GM23338 (cell line): ENCODE measurements at places on chromosomes 5 and 9.

GRCh38 chr5:66987126-66987525 is 209.5 kb downstream of the CD180 start:
- H3K27me3 ChIP-seq, result no peaks in the 10 kb centered on the region
- H3K36me3 ChIP-seq, result no peaks in the 10 kb centered on the region
- H3K4me1 ChIP-seq, result peaks cover 10% of the 10 kb centered on the region; the same call in 1 of the 2 replicates
- H3K4me3 ChIP-seq, result no peak overlapping the region
- H3K27ac ChIP-seq, result no peak overlapping the region

DNA sequence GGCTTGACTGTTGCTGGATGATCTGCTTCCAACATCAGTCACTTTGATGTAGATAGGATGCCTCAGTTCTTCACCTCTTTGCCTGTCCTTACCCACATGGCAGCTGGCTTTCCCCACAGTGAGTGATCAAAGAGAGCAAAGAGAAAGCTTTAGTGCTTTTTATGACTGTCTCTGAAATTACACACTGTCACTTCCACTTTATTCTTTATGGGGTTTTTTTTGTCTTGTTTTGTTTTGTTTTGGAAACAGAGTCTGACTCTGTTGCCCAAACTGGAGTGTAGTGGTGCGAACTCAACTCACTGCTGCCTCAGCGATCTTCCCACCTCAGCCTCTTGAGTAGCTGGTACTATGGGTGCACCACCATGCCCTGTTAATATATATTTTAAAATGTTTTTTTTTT is 32.4 kb upstream of the C5orf24 start:
- H3K4me3 ChIP-seq, result no peak overlapping the region
- H3K36me3 ChIP-seq, result peaks cover 53% of the 10 kb centered on the region
- no peak for DNase-seq
- H3K4me1 ChIP-seq, result no peaks in the 10 kb centered on the region
- no peaks in the 10 kb centered on the region for H3K27me3 ChIP-seq
- no peak overlapping the region for H3K27ac ChIP-seq

GRCh38 chr5:62197697-62198096 is 108.3 kb upstream of the KIF2A start:
- H3K36me3 ChIP-seq, result peaks cover under 1% of the 10 kb centered on the region; the same call in 1 of the 2 replicates
- H3K27me3 ChIP-seq, result no peaks in the 10 kb centered on the region
- no peak for DNase-seq
- no peak overlapping the region for H3K27ac ChIP-seq
- no peak overlapping the region for H3K4me3 ChIP-seq

DNA sequence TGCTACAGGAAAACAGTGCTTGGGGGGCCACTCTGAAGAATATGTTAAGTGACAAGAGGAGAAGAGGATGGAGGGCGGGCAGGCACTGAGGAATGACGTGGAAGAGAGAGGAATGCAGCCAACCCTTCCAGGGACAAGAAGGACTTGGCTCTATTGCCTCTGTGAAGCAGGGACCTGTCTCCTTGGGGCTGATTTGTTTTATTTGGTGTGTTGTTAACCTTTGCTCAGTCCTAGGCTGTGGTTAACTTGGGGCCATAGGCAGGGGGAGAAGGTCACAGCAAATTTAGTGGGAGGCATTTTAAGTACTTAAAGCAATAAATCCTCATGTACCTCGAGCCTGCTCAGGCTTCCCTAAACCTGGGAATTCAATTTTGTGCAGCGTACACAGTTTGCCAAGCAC is 39.9 kb downstream of the KIF4B start:
- H3K4me3 ChIP-seq, result no peak overlapping the region
- H3K27ac ChIP-seq, result no peak overlapping the region
- no peaks in the 10 kb centered on the region for H3K27me3 ChIP-seq
- peak; percentile 55 for DNase-seq

GRCh38 chr5:52190737-52191136 is 597.0 kb upstream of the ITGA1 start:
- no peak overlapping the region for H3K4me3 ChIP-seq
- DNase-seq, result no peak
- no peak overlapping the region for H3K27ac ChIP-seq
- H3K27me3 ChIP-seq, result no peaks in the 10 kb centered on the region
- H3K4me1 ChIP-seq, result no peaks in the 10 kb centered on the region
- no peaks in the 10 kb centered on the region for H3K36me3 ChIP-seq

GRCh38 chr9:134600371-134600770 is 41.2 kb upstream of the COL5A1 start:
- H3K36me3 ChIP-seq, result no peaks in the 10 kb centered on the region
- no peak overlapping the region for H3K27ac ChIP-seq
- H3K4me1 ChIP-seq, result no peaks in the 10 kb centered on the region
- H3K27me3 ChIP-seq, result no peaks in the 10 kb centered on the region
- DNase-seq, result no peak

- no peak overlapping the region for H3K4me3 ChIP-seq
- peak; percentile 71 for DNase-seq
- no peaks in the 10 kb centered on the region for H3K36me3 ChIP-seq
- H3K4me1 ChIP-seq, result peaks cover 38% of the 10 kb centered on the region
These were observed 179.9 kb upstream of the SEMA6A start for GRCh38 chr5:116754556-116754955.

DNA sequence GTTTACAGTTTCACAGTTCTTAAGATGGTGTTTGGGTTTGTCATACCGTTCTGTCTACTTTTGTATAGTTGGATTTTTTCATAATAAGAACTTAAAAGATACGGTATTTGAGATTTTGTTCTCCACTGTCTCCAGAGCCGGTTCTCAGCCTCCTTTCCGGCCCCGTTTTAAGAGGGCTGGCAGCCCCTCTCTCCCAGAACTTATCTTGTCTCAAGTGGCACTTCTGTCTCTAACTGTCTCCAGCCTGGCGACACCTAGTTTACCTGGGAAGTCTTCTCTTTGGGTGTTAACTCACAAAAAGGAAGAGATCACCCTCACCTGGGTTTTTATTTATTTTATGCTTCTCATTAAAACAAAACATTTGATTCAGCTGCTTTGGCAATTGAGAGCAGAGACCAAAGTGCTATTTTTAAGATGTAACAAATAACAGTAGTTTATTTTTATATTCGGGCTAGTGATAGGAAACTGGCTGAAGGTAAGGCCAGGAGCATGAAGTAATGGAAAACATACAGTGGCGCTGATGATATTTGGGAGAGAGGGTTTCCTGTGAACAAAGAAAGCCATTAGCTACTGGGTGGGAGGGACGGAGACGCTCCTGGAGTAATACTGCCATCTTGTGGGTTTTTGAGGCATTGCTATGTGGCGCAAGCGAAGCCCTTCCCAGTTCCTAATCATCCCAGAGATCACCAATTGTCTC is 48.3 kb downstream of the ACER2 start:
- H3K4me3 ChIP-seq, result no peak overlapping the region
- H3K27me3 ChIP-seq, result no peaks in the 10 kb centered on the region
- no peaks in the 10 kb centered on the region; the same call in 1 of the 2 replicates for H3K36me3 ChIP-seq
- DNase-seq, result peak; percentile 89
- H3K27ac ChIP-seq, result no peak overlapping the region; the same call in 1 of the 2 replicates

DNA sequence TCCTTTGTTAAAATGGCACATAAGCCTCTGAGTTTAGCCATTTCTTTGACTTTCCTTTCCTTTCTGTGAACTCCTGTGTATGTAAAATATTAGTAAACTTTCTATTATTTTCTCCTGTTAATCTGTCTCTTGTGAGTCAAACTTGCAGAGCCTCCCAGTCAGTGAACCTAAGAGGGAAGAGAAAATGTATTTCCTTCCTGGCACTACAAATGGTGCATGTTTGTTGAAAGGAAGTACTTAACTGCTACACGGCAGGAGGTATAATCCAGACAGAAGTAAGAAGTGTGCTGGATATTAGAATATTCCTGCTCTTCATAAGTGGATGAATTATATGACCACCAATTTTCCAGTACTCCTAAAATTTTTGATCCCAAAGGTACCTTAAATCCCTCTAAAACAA is 23.0 kb downstream of the CTSL start:
- no peak for DNase-seq
- no peaks in the 10 kb centered on the region for H3K4me1 ChIP-seq
- H3K27me3 ChIP-seq, result no peaks in the 10 kb centered on the region
- H3K4me3 ChIP-seq, result no peak overlapping the region
- no peak overlapping the region for H3K27ac ChIP-seq

- peak; percentile 54 for DNase-seq
- peak overlapping the region; percentile 65; the same call in 1 of the 2 replicates for H3K27ac ChIP-seq
- no peaks in the 10 kb centered on the region for H3K27me3 ChIP-seq
- H3K4me3 ChIP-seq, result no peak overlapping the region
- no peaks in the 10 kb centered on the region for H3K36me3 ChIP-seq
These were observed 110.3 kb upstream of the NFIB start for GRCh38 chr9:14424289-14424688.

GRCh38 chr5:134236318-134236717 is 10.4 kb upstream of the PPP2CA start:
- peaks cover 9% of the 10 kb centered on the region; the same call in 1 of the 2 replicates for H3K4me1 ChIP-seq
- H3K27ac ChIP-seq, result no peak overlapping the region
- no peaks in the 10 kb centered on the region for H3K27me3 ChIP-seq
- H3K4me3 ChIP-seq, result no peak overlapping the region
- DNase-seq, result no peak

- no peak overlapping the region for H3K4me3 ChIP-seq
- H3K27ac ChIP-seq, result no peak overlapping the region
- DNase-seq, result no peak
These were observed 171.9 kb downstream of the ENTREP1 start for GRCh38 chr9:69496846-69497450.

GRCh38 chr5:157476702-157477408 is 16.8 kb downstream of the NIPAL4 start:
- H3K36me3 ChIP-seq, result no peaks in the 10 kb centered on the region
- H3K4me3 ChIP-seq, result no peak overlapping the region
- H3K4me1 ChIP-seq, result peaks cover 9% of the 10 kb centered on the region
- no peaks in the 10 kb centered on the region for H3K27me3 ChIP-seq

GRCh38 chr5:95701074-95701473 is 18.3 kb upstream of the SPATA9 start:
- H3K4me3 ChIP-seq, result no peak overlapping the region
- H3K27ac ChIP-seq, result no peak overlapping the region
- no peaks in the 10 kb centered on the region for H3K36me3 ChIP-seq
- H3K4me1 ChIP-seq, result no peaks in the 10 kb centered on the region

DNA sequence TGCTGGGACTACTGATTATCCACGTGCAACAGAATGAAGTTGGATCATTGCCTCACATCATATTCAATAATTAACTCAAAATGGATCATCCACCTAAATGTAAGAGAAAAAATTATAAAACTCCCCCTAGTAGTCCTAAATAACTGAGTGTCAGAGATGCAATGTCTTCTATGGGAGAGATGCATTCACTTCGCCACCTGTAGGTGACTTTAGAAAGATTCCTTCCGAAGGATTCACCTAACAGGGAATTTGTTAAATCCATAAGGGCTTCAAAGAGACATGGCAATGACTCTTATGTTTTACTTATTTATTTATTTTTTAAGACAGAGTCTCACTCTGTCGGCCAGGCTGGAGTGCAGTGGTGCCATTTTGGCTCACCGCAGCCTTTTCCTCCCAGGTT is 526.0 kb downstream of the MTRR start:
- H3K36me3 ChIP-seq, result no peaks in the 10 kb centered on the region
- H3K4me3 ChIP-seq, result no peak overlapping the region
- no peak overlapping the region for H3K27ac ChIP-seq
- DNase-seq, result peak; percentile 67
- no peaks in the 10 kb centered on the region for H3K4me1 ChIP-seq

GRCh38 chr9:121279776-121280388 is 11.9 kb downstream of the GSN start:
- H3K27me3 ChIP-seq, result peaks cover 61% of the 10 kb centered on the region

- H3K4me3 ChIP-seq, result no peak overlapping the region
- H3K27ac ChIP-seq, result no peak overlapping the region
- DNase-seq, result no peak
- H3K27me3 ChIP-seq, result no peaks in the 10 kb centered on the region
- H3K36me3 ChIP-seq, result no peaks in the 10 kb centered on the region
These were observed 84.5 kb downstream of the TMEM167A start for GRCh38 chr5:82992646-82993045.

- H3K36me3 ChIP-seq, result no peaks in the 10 kb centered on the region
- H3K4me1 ChIP-seq, result no peaks in the 10 kb centered on the region
- no peak overlapping the region for H3K27ac ChIP-seq
- no peak overlapping the region for H3K4me3 ChIP-seq
These were observed 141.5 kb downstream of the ADAMTS19 start for GRCh38 chr5:129601576-129601975.

DNA sequence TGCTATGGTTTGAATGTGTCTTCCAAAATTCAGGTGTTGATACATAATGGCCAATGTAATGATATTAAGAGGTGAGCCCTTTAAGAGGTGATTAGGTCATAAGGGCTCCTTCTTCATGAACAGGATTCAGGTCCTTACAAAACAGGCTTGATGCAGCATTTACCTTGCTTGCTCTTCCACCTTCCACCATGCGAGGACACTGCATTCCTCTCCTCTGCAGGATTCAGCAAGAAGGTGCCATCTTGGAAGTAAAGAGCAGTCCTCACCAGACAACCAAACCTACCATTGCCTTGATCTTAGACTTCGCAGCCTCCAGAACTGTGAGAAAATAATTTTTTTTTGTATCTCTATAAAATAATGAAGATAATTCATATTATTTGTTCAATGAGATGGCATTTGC is 314.0 kb upstream of the SMARCA2 start:
- no peaks in the 10 kb centered on the region for H3K27me3 ChIP-seq
- DNase-seq, result peak; percentile 30
- no peak overlapping the region for H3K27ac ChIP-seq
- no peaks in the 10 kb centered on the region for H3K4me1 ChIP-seq

DNA sequence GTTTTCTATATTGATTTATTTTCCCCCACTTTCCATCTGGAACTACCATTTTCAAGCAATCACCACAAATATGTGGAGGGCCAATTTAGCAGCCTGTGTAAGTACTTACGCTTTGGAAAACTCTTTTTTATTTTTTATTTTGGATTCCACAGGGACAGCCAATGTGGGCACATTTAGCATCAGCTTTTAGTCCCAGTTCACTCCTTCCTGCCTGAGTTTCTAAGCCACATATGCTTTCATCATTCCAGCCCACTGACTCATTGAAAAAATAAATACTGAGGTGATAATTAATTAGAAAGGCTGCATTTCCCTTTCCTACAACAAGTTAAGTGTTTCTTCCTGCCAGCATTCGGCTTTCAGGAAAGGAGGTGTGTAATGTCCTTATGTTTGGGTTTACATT is 76.8 kb downstream of the TMEM167A start:
- H3K4me1 ChIP-seq, result peaks cover 40% of the 10 kb centered on the region
- H3K27me3 ChIP-seq, result no peaks in the 10 kb centered on the region
- no peak overlapping the region for H3K27ac ChIP-seq
- H3K4me3 ChIP-seq, result no peak overlapping the region

GRCh38 chr5:3356016-3356415 is 239.6 kb upstream of the IRX1 start:
- H3K4me1 ChIP-seq, result no peaks in the 10 kb centered on the region
- no peaks in the 10 kb centered on the region for H3K36me3 ChIP-seq
- H3K27ac ChIP-seq, result no peak overlapping the region
- H3K4me3 ChIP-seq, result no peak overlapping the region
